ENCODE measurements at places on chromosomes 5 and 9. TPM values are rescaled to one million over a fixed set of nuclear protein-coding genes. Genes with fewer than 3 reads are reported as not detected.

KCNIP1 gene
- 2.4 TPM for total RNA-seq

GRCh38 chr5:94473936-94474335 lies 144.5 kb downstream of the KIAA0825 start:
- DNase-seq, result no peak
- no peak overlapping the region for H3K27ac ChIP-seq

TAF1L gene
- not detected for total RNA-seq

- DNase-seq, result no peak
- no peaks in the 10 kb centered on the region for H3K36me3 ChIP-seq
- H3K27ac ChIP-seq, result no peak overlapping the region
- no peak overlapping the region for H3K4me3 ChIP-seq
Measured at GRCh38 chr5:100502684-100503083, 32.5 kb upstream of the FAM174A start.

GRCh38 chr9:137270929-137271695 lies 6.4 kb upstream of the TOR4A start:
- peak overlapping the region; percentile 35 for H3K27ac ChIP-seq
- no peaks in the 10 kb centered on the region for H3K27me3 ChIP-seq
- peaks cover 64% of the 10 kb centered on the region for H3K4me1 ChIP-seq
- H3K4me3 ChIP-seq, result no peak overlapping the region
- peaks cover 53% of the 10 kb centered on the region for H3K36me3 ChIP-seq
- DNase-seq, result peak; percentile 69

NDUFAF2 gene
- 14.2 TPM for total RNA-seq

GARIN3 gene
- total RNA-seq, result not detected

GRCh38 chr9:88742905-88743304 lies 207.9 kb downstream of the NXNL2 start:
- no peaks in the 10 kb centered on the region for H3K27me3 ChIP-seq
- no peak for DNase-seq
- H3K36me3 ChIP-seq, result no peaks in the 10 kb centered on the region
- no peak overlapping the region for H3K27ac ChIP-seq
- no peaks in the 10 kb centered on the region for H3K4me1 ChIP-seq

MFAP3 gene
- total RNA-seq, result 34.5 TPM

- H3K4me1 ChIP-seq, result no peaks in the 10 kb centered on the region
- H3K36me3 ChIP-seq, result no peaks in the 10 kb centered on the region
- H3K27me3 ChIP-seq, result no peaks in the 10 kb centered on the region
- no peak overlapping the region for H3K4me3 ChIP-seq
Measured at GRCh38 chr5:176761755-176762154, 48.6 kb upstream of the UNC5A start.

SLCO6A1 gene
- total RNA-seq, result not detected

MEGF10 gene
- under 0.01 TPM for total RNA-seq

AJM1 gene
- total RNA-seq, result 2.1 TPM

- no peak overlapping the region for H3K27ac ChIP-seq
- H3K36me3 ChIP-seq, result peaks cover 3% of the 10 kb centered on the region
- no peak for DNase-seq
- H3K4me1 ChIP-seq, result no peaks in the 10 kb centered on the region
Measured at GRCh38 chr5:177077335-177077734, 9.4 kb upstream of the FGFR4 start.

DNA sequence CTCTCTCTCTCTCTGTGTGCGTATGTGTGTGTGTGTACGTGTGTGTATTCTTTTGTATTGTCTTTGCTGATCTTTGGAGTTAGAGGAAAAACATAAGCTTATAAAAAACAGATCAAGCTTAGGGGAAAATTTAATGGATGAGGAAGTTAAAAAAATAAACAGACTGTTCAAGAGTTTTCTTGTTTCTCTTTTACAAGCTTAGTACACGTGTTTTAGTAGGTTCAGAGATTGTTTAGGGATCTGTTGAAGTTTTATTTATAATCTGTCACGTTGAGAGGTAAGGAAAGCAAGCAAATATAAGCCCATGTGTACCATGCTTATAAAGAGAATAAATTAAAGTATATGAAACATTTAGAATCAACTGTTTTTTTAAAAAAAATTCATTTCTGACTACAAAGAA lies 1470.3 kb upstream of the NUDT12 start:
- DNase-seq, result no peak
- no peak overlapping the region for H3K27ac ChIP-seq
- H3K27me3 ChIP-seq, result no peaks in the 10 kb centered on the region
- no peaks in the 10 kb centered on the region for H3K4me1 ChIP-seq
- H3K36me3 ChIP-seq, result no peaks in the 10 kb centered on the region

GRCh38 chr5:110439296-110439695 lies 287.2 kb downstream of the TMEM232 start:
- H3K27ac ChIP-seq, result no peak overlapping the region
- no peak for DNase-seq
- H3K4me1 ChIP-seq, result no peaks in the 10 kb centered on the region
- no peak overlapping the region for H3K4me3 ChIP-seq

- H3K4me1 ChIP-seq, result no peaks in the 10 kb centered on the region
- H3K27ac ChIP-seq, result no peak overlapping the region
- DNase-seq, result no peak
- no peaks in the 10 kb centered on the region for H3K36me3 ChIP-seq
- H3K27me3 ChIP-seq, result no peaks in the 10 kb centered on the region
Measured at GRCh38 chr5:105956456-105957196, 1714.1 kb downstream of the EFNA5 start.

GRCh38 chr9:37968228-37968701 lies 64.3 kb upstream of the SLC25A51 start:
- H3K4me3 ChIP-seq, result no peak overlapping the region
- peaks cover 69% of the 10 kb centered on the region for H3K4me1 ChIP-seq

- DNase-seq, result no peak
- H3K27ac ChIP-seq, result no peak overlapping the region
- no peaks in the 10 kb centered on the region for H3K27me3 ChIP-seq
- no peak overlapping the region for H3K4me3 ChIP-seq
- H3K36me3 ChIP-seq, result no peaks in the 10 kb centered on the region
- peaks cover 21% of the 10 kb centered on the region for H3K4me1 ChIP-seq
Measured at GRCh38 chr5:116738239-116738614, 163.6 kb upstream of the SEMA6A start.

- H3K4me1 ChIP-seq, result no peaks in the 10 kb centered on the region
- no peaks in the 10 kb centered on the region for H3K36me3 ChIP-seq
- no peak for DNase-seq
- no peak within 1 kb of the TSS for H3K4me3 ChIP-seq
- no peak within 1 kb of the TSS for H3K27ac ChIP-seq
Measured at GRCh38 chr9:122742003-122742402, at the start of gene OR1L6. TSS of gene OR1L6 (plus strand) at chr9:122742303. CDS start at chr9:122749848, 7,545 bp downstream.

GRCh38 chr5:66718374-66719002 lies 122.3 kb downstream of the MAST4 start:
- no peak overlapping the region for H3K4me3 ChIP-seq
- no peaks in the 10 kb centered on the region for H3K36me3 ChIP-seq
- no peak for DNase-seq
- H3K27ac ChIP-seq, result peak overlapping the region; percentile 49

AIF1L gene
- total RNA-seq, result 11.5 TPM

DNA sequence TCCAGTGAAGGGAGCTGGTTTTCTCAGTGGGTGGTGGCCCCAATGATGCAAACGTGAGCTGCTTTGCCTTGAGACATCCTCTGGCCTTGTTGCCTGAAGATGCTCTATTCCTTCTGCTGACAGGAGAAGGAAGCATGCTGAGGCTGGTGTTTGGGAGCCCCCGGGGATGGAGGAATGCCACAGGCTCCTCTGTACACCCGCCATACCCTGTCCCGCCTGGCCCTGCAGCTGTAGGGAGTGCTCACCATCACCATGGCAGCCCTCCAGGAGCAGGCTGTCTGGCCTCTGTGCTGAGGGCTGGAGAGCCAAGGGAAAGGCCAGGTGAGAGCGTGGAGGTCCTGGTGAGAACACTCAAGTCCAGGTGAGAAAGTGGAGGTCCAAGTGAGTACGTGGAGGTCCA lies 134.4 kb downstream of the MRPL36 start:
- no peak overlapping the region for H3K4me3 ChIP-seq
- H3K4me1 ChIP-seq, result peaks cover 9% of the 10 kb centered on the region
- H3K27me3 ChIP-seq, result no peaks in the 10 kb centered on the region
- no peak overlapping the region for H3K27ac ChIP-seq
- DNase-seq, result no peak

Data from upper lobe of left lung (tissue), 6 donors.